ENCODE measurements at places on chromosomes 6 and 20. TPM values are rescaled to one million over a fixed set of nuclear protein-coding genes. Genes with fewer than 3 reads are reported as not detected.

The STMND1 gene
- not detected for total RNA-seq

The MTRF1L gene
- 23.7 TPM for total RNA-seq

The TOX2 gene
- total RNA-seq, result 0.87 TPM

The GRM4 gene
- 0.25 TPM for total RNA-seq

The GRM1 gene
- not detected for total RNA-seq

The RBPJL gene
- total RNA-seq, result 0.19 TPM

The GGT7 gene
- 13.5 TPM for total RNA-seq

The ZNF391 gene
- total RNA-seq, result 2.2 TPM

The TSHZ2 gene
- 8.1 TPM for total RNA-seq

The KIFC1 gene
- total RNA-seq, result 7.4 TPM

The ZKSCAN3 gene
- total RNA-seq, result 2.3 TPM

DNA sequence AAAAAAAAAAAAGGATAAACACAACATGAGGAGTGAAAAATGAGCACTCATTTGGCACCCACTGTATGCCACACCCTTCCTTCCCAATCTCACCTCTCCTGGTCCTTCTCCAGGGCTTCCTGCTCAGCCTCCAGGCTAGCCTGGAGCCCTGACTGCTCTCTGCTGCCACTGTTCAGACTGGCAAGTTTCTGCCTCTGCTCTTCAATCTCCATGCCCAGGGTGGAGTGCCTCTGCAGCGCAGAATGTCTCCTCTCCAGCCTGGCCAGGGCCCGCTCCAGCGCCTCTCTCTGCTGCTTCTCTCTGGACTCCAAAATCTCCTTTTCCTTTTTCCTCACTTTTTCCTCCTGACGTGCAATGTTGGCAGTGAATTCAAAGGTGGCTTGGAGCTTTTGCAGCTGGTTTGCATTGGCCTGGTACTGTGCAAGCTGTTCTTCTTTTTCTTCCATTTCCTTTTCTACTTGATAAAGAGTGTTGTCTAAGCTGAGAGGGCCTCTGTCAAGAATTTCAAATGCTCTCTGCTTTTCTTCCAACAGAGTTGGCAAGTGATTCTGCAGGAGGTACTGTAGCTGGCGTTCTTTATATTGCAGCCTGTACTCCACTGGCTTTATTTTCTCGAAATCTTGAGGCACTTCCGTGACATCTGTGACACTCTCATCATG is 194.4 kb downstream of the KIF16B start:
- DNase-seq, result no peak

DNA sequence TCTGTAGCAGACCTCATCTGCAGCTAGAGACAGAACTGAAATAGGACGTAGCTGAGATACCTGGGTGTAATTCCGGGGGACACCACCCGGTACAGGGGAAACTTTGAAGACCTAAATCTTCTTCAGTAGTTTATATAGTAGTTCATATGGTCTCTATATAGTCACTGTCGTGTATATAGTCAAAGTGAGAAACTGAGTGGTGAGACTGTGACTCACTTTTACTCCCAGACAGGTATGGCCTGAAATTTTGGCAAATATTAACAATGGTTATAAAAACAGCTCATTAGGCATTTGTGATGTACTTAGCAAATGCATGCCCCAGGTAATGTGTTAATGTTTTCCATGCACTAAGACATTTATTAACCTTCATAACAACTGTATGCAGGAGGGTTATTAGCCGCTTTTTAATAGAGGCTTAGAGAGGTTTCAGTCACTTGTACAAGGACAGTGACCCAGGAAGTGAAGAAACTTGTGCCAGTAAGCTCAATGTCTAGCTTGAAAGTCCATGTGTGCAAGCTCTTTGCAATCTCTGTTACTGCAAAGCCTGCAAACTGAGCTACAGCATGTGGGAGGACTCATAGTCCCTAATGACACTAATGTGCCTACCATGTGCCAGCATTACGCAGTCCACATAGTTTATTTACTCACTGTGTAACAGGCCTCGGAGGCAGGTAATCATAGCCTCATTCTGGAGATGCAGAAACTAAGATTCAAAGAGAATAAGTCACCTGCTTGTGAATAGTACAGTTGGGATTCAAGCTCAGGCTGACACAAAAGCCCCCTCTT is 165.4 kb upstream of the CHD6 start:
- DNase-seq, result no peak

GRCh38 chr6:49205526-49205925 is 257.5 kb downstream of the MMUT start:
- no peak for DNase-seq

GRCh38 chr6:24899997-24900325 is 35.8 kb downstream of the RIPOR2 start:
- DNase-seq, result no peak

GRCh38 chr20:34834459-34834893 is 9.0 kb upstream of the NCOA6 start:
- no peak for DNase-seq

DNA sequence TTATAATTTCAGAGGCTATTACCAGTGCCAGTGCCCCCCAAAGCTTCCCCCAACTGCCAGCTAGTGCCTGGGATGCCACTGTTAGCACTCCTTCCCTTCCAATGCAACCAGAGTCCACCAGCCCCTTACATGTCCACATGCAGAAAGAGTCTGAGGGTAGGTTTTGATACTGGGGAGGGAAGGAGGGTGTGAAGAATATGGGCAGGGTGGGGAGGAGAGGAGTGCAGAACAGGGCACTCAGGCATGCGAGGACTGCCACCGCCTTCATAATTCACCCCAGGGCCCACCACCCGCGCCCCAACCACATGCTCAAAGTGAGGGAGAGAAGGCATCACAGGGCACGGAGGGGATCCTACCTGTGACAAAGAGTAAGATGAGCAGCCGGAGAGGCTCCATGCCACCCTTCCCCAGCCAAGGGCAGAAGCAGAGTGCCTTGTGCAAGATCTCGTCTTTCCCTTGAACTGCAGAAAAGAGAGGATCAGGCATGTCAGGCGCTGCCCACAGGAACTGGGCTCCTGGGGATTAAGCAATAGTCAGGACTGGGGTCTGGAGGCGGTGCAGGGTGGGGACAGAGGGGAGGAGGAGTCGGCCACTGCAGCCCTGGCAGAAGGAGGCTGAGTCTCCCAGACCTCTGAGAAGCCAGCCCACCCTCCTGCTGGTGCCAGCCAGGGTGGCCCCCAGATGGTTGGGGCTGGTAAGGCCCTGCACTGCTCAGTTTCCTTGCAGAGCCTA is at the start of gene TREM2:
Gene TREM2, minus strand, starts transcription at position 430 of the 732 bp plus-strand sequence. Its CDS starts 34 bp downstream, at position 396.
- DNase-seq, result no peak

- DNase-seq, result no peak
Measured at GRCh38 chr20:31908016-31908415, 37.6 kb downstream of the TTLL9 start.

GRCh38 chr6:3526962-3527650 is 70.3 kb upstream of the SLC22A23 start:
- no peak for DNase-seq

DNA sequence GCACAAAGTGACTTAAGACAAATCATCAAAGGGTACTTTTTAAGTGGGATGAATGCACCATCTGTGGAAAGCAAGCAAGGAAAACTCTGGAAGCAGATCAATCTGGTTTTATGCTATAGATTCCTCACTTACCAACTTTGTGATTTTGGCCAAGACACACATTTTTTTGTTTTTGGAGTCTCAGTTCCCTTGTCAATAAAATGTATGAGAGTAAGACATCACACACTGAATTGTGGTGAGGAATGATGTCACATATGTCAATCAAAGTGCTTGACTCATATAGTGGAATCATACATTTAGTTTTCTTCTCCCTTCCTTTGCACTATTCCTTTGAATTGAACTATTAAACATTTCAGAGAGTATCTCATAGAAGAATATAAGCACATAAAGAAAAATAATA is 620.5 kb upstream of the CITED2 start:
- DNase-seq, result no peak

DNA sequence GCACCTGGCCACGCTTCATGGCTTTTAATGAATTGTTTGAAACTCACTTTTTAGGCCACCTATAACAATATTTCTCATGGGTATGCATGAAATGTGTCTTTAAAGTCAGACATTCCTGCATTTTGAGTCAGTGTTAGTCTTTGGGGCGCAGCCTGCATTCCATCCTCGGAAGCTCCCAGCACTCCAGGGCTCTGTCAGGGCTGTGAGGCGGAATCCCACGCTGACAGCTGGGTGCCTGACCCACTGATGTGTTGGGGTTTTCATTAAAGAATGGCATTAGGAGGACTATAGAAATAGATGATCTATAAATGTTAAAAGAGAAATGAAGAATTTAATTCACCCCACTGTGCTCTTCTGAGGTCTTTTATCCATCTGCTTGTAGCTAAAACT is 16.2 kb upstream of the CLDN20 start:
- DNase-seq, result no peak

GRCh38 chr6:64782877-64783276 is 924.1 kb downstream of the EYS start:
- DNase-seq, result no peak

GRCh38 chr20:15039088-15039752 is 701.8 kb upstream of the FLRT3 start:
- no peak for DNase-seq

DNA sequence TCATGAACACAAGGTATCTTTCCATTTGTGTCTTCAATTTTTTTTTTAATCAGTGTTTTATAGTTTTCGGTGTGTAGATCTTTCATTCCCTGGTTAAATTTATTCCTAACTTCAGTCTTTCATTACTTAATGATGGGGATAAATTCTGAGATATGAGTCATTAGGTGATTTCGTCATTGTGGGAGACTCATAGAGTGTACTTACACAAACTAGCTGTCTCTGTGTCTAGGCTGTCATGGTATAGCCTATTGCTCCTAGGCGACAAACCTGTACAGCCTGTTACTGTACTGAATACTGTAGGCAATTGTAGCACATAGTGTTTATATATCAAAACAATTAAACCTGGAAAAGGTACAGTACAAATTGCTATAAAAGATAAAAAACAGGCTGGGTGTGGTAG is 42.1 kb downstream of the SMAP1 start:
- DNase-seq, result no peak

GRCh38 chr6:71222671-71223070 is 65.9 kb upstream of the OGFRL1 start:
- DNase-seq, result no peak

DNA sequence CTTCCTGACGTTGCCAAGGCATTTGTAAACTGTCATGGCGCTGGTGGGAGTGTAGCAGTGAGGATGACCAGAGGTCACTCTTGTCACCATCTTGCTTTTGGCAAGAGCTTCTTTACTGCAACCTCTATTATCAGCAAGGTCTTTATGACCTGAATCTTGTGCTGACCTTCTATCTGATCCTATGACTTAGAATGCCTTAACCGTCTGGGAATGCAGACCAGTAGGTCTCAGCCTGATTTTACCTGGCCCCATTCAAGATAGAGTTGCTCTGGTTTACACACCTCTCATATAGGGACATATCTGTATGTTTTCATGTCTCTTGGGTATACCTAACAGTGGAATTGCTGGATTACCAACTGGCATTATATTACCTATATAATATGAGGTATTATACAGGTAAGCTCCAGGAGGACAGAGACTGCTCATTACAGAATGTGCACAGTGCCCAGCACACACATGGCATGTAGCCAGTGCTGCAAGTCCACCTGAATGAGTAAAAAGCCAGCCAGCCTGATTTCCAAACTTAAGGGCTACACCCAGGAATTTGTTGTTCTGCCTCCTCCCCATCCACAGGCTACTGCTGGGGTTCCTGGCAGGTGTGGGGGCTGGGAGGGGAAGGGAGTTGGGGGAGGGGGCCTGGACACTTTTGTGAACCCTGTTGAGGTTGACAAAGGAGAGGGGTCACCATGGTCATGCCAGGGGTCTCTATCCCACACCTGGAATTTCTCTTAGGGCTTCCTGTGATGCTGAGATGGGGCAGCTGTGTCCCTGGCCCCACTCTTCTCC is 35.2 kb upstream of the BLCAP start:
- no peak for DNase-seq

GRCh38 chr6:10144772-10145171 is 270.1 kb downstream of the TFAP2A start:
- no peak for DNase-seq

DNA sequence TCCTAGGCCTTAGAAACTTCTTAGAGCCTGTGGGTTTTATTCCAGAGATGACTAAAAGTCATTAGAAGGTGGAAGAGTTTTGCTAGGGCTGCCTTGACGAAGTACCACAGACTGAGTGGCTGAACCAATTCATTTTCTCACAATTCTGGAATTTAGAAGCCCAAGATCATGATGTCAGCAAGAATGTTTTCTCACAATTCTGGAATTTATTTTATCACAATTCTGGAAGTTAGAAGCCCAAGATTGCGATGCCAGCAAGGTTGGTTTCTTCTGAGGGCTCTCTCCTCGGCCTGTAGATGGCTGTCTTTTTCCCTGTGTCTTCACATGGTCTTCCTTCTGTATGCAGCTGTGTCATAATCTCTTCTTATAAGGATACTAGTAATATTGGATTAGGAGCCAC is 672.9 kb upstream of the MARCKS start:
- DNase-seq, result no peak

DNA sequence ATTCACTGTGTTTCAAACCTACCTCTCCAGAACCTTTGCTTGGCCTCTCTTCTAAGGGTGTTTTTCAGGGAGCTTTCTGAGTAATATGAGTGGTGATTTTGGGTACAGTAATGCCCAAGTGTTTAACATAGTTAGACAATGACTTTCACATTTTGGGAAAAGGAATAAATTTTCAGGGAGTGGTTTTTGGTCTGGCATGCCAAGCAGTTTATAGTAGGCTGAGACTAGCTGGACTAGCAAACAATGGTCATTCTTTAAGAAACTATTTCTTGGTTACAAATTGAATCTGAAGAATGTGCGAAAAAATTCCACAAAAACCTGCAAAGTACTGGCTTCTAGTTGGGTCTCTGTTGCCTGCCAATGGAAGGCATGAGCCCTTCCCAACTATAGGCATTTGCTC is 15.4 kb downstream of the FNDC1 start:
- DNase-seq, result no peak

GRCh38 chr20:49695830-49696229 is 17.8 kb downstream of the B4GALT5 start:
- no peak for DNase-seq

GRCh38 chr6:112851146-112851545 is 504.0 kb downstream of the RFPL4B start:
- DNase-seq, result no peak

DNA sequence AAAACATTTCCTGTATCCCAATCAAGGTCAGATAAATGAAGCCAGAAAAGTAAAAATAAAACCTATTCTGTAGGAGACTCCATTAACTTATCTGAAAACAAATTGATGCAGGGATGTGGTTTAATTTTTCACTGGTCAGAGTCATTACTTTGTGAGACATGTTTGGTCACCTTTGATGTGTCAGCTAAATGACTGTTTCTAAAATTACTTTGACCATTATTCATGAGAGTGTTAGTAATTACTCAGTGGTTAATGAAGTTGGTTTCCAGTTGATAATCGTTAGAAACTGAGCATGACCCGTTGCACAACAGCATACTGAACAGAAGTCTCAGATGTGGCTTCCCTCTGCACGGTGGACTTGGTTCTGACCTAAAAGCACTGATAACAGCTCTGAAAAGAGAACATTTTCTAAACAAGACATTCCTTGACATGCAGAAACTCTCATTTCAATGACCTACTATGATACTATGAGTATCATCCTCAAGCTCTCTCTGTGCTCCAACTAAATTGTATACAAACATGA is 410.5 kb upstream of the RNF217 start:
- DNase-seq, result no peak
